GM04504 (cell line): ENCODE measurements at places on chromosomes 6 and 20.

DNA sequence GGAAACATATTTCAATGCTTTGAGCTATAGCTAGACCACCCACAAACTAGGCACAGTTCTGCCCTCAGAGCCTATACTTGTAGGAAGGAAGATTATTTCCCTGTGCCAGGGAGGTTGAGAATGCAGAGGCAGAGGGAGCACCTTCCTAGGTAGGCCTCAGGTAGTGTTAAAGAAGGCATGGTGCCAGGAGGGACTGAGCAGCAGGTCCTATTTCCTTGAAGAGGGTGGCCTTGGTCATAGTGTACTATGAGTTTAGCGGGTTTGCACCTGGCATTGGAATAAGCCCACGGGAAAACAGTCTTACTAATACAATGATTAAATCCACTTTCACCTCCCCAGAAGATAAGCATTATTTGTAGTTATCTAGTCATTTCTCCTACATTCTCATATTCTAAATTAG is 375.4 kb downstream of the CDKAL1 start:
- no peak for DNase-seq

- DNase-seq: no peak
Measured at GRCh38 chr6:54072635-54073313, 38.5 kb upstream of the MLIP start.

DNA sequence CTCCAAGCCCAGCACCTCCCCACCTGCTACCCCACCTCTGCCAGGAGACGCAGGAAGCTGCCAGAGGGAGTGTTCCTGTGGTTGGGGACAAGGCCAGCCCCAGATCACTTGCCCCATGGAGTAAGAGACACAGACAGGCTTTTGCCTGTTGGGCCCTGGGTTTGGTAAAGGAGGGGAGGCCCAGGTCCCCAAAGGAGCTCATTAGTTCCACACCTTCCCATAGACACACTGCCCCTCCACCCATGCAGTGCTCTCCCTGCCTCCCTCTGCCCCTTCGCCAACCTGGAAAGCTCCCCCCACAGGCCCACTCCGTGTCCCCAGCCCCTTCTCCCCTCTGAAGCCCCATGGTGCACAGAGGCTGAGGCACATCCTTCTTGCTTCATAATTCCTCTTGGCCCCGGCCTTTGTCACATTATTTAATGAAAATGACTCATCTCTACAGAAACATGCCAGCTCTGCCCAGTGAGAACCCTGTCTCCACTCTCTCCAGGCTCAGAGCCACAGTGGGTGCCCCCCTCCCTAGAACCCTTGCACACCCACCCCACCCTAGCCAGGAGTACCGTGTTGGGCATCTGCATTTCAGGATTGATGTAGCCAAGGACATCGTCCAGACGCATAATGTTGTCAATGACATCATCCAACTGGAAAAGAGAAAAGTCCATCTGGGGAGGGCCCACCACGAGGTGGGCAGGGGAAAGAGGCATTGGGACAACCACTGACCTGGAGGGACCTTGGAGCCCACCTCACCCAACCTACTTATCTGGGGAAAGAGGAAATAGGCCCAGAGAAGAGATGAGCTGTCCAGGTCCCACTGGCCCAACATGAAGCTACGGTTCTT is 46.0 kb downstream of the TFEB start:
- no peak for DNase-seq

DNA sequence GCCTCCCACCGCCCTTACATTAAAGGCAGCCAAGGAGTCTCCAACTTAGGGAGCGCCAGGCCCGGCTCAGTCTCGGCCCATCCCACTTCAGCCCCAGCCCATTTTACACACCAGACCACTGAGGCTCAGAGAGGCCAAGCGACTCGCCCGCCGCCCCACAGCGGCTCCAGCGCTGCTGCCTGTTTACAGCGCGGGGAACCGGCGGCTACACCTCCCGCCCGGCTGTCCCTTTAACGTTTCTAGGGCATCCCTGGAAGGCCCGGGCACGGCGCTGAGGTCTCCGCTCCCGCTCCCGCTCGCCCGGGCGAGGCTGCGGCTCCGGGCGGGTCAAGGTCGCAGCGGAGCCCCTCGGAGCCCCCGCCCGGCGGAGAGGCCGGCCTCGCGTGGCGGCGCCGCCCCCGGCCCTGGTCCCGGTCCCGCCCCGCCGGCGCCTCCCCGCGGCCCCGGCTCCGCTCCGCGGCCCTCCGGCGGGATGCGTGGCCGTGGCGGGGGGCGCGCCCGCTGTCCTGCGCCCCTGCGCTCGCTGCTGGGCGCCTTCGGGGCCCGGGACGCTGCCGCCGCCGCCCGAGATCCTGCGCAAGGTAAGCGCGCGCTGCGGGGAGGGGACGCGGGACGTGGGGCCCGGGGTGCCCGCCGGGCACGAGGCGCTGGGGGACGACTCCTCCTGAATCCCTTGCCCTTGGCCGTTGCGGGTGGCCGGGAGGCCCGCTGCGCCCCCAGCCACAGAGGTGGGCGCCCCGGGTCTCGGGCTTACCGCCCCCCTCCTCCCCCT is 27.1 kb upstream of the PHACTR3 start:
- no peak for DNase-seq

GRCh38 chr6:5205877-5206850 is 54.6 kb downstream of the LYRM4 start:
- peak; percentile 48 for DNase-seq

DNA sequence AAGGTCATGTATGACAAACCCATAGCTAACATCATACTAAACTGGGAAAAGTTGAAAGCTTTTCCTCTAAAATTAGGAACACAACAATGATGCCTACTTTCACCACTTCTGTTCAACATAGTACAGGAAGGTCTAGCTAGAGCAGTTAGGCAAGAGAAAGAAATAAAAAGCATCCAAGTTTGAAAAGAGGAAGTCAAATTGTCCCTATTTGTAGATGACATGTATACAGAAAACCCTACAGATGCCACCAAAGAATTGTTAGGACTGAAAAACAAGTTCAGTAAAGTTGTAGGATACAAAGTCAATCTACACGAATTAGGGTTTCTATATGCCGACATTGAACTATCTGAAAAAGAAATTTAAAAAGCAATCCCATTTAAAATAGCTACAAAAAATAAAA is 89.4 kb upstream of the GLP1R start:
- DNase-seq: no peak

GRCh38 chr20:37326666-37327065 is 19.3 kb upstream of the SRC start:
- no peak for DNase-seq

- no peak for DNase-seq
Measured at GRCh38 chr6:129773304-129773703, 63.3 kb upstream of the ARHGAP18 start.

- no peak for DNase-seq
Measured at GRCh38 chr6:1611572-1612298, 2.0 kb downstream of the FOXC1 start.

DNA sequence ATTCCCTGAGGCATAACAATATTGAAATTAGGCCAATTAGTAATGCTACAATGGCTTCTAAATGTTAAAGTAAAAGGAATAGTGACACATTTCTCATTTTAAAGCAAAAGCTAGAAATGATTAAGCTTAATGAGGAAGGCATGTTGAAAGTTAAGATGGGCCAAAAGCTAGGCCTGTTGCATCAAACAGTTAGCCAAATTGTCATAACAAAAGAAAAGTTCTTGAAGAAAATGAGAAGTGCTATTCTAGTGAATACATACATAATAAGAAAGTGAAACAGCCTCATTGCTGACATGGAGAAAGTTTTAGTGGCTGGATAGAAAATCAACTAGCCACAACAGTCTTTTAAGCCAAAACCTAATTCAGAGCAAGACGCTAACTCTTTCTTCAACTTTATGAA is 12.9 kb downstream of the OR2A4 start:
- no peak for DNase-seq

DNA sequence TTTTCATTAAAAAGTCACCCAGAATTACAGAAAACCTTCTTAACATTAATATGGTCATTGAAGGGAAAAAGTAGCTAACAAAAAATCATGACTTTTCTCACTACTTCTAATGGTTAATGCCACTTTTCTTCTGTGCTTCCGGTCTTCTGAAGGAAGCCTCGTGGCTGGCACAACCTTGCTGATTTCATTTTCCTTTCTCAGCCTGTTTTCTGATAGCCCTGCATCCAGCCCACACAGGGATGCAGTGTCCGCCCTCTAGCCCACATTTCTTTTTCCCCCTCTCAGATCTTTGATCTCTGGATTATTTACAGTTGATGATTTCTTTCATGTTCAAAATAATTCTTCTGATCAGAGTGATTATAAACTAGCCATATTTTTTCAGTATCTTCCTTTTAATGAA is 655.4 kb upstream of the EPHA7 start:
- no peak for DNase-seq

DNA sequence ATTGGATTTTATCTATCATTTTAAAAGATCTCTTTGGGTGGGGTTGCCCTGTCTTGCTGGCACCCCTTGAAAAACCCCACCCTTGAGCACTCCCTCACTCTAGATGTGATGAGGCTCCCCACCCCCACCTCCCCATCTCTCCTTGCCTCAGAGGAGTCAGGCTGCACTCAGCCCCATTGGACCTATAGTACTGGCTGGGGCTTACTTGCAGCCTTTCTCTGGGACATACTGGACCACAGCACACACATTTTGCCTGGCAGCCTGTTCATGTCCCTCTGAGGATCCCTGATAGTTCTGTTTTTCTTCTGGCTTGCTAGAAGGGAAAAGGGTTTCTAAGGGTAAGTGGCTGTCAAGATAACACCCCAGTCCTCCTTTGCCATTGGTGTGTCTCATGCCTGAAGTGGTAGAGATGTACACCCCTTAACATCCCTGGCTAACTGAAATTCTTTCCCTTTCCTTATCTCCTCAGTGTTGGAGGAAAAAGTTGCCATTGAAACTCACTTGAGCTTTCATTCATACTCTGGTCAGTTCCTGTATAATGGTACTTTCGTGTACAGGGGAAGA is 553.4 kb upstream of the CITED2 start:
- no peak for DNase-seq

DNA sequence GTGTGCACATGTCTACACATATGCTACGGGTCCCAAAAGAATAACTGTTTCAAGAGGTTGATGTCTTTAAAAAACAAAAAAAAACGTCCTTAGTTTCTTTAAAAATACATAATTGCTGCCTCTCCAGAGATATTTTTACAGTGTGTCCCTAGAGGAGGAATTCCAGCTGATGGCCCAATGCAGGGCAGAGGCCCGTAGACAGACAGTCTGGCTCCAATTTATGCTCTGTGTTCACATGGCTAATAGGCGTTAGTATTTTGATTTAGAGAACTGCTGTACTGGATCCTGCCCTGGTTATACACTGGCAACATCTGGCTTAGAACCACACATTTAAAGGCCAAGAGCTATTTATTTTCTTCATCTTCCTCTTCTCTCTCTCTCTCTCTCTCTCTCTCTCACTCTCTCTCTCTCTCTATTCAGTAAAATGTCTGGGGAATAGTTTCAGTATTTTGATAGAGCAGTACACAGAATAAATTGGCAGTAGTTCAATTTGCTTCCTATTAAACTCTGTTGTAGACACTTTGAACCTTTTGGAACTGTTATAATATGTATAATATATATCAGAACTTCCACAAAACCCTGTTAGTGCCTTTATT is 260.6 kb downstream of the EYA4 start:
- no peak for DNase-seq

DNA sequence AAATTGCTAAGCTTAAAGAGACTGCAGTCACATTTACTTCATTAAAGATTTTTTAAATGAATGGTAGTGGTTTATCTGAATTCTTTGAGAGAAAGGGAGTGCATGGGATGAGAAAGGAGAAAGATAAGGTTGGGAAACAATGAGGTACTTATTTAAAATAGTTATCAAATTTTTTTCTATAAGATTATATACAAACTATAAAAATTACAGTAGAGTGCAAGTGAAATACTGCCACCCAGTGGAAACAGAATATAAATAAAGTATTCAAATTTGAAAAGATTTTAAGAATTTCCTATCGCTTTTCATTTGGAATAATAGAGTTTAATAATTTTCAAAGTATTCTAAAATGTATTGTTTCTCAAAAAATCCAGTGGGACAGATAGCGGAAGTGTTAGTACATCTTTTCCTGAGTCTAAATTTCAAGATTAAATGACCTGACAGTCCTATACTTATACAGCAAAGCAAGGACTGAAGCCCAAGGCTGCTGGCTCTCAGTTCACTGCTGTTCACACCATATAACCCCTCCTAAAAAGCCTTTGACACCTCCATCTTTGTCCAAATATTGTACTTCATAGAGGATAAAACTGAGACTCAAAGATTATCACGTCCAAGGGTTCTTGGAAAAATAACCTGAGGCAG is 31.1 kb downstream of the EPM2A start:
- no peak for DNase-seq

DNA sequence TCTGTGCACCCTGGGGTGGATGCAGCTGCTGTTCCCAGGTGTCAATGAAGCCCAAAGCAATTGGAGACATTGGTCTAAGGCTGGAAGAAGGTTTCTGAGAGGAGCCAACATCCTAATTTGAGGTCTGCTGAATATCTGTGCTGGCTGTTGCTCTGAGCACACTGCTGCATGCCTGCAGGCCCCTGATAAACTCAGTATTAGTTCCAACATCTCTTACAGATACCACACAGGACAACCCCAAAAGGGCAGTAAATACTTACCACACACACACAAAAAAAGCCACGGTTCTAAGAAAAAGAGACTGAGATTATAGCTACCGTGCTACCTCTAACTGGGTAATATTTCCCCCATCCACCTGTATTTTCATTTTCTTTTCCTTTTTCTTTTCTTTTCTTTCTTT is 164.3 kb upstream of the SOX4 start:
- no peak for DNase-seq

DNA sequence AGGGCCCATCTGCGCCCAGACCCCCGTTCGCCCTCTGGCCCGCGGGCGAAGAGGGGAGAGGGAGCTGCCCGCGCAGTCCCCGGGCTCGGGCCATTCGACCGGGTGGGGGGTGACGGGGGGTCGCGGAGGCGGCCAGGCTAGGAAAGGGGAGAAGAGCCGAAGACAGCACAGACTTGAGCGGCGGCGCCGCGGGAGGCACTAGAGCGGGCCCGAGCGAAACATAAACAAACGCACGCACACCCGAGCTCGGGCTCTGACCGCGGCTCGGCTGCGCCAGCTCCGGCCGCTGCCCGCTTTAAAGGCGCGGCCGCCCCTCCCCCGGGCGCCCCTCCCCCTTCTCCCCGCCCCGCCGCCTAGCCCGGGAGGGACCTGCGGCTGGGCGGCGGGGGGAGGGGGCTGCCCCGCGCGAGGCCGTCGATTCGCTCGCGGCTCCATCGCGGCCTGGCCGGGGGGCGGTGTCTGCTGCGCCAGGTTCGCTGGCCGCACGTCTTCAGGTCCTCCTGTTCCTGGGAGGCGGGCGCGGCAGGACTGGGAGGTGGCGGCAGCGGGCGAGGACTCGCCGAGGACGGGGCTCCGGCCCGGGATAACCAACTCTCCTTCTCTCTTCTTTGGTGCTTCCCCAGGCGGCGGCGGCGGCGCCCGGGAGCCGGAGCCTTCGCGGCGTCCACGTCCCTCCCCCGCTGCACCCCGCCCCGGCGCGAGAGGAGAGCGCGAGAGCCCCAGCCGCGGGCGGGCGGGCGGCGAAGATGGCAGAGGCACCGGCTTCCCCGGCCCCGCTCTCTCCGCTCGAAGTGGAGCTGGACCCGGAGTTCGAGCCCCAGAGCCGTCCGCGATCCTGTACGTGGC is at the start of gene FOXO3:
TSS of gene FOXO3 (plus strand) at position 455 of the 846 bp plus-strand sequence. CDS start at position 747, 292 bp downstream.
- DNase-seq: peak; percentile 67

GRCh38 chr6:36973190-36973589 is 12.8 kb downstream of the MTCH1 start:
- no peak for DNase-seq
